GM13977 (cell line): ENCODE measurements at places on chromosomes 1 and 21.
A peak's percentile ranks its signal among the peaks of the same experiment; 100 is the strongest.

- DNase-seq, result no peak
These were observed 10.3 kb downstream of the DONSON start for GRCh38 chr21:33578214-33578613.

DNA sequence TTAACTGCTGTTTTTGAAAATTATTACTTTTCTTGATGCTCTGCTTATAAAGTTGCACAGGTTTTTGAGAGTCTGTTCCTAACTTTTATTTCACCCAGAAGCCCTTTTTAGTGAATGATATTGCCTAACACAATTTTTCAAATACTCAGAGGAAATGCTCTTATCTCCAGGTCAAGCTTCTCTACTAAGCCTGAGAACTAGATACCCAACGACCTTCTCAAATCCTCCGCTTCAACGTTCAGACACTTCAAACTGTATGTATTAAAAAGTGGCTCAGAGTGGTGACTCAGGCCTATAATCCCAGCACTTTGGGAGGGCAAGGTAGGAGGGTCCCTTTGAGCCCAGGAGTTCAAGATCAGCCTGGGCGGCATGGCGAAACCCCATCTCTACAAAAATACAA is 88.5 kb downstream of the ASH1L start:
- DNase-seq, result no peak

- no peak for DNase-seq
These were observed 19.1 kb downstream of the KLHL20 start for GRCh38 chr1:173733912-173734311.

GRCh38 chr1:239011382-239011781 is 375.0 kb upstream of the CHRM3 start:
- DNase-seq, result no peak

DNA sequence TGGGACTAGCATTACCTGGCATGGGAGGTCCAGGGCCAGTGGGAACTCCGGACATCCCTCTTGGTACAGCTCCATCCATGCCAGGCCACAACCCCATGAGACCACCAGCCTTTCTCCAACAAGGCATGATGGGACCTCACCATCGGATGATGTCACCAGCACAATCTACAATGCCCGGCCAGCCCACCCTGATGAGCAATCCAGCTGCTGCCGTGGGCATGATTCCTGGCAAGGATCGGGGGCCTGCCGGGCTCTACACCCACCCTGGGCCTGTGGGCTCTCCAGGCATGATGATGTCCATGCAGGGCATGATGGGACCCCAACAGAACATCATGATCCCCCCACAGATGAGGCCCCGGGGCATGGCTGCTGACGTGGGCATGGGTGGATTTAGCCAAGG is 45.8 kb downstream of the ACP6 start:
- DNase-seq, result no peak

DNA sequence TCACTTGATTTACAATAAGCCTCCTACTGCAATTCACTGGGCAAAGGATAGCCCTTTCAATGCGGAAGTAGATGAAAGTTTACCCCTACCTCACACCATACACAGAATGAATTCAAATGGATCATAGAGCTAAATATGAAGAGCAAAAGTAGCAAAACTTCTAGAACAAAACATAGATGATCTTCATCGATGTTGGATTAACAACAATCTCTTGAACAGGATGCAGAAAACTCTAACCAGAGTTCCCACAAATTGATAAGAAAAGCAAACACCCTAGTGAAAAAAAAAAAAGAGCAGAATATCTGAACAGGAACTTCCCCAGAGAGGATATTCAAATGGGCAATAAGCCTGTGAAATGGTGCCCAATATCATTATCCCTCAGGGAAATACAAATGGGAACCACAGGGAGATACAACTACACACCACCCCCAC is 1.9 kb upstream of the UBASH3A start:
- DNase-seq, result no peak

DNA sequence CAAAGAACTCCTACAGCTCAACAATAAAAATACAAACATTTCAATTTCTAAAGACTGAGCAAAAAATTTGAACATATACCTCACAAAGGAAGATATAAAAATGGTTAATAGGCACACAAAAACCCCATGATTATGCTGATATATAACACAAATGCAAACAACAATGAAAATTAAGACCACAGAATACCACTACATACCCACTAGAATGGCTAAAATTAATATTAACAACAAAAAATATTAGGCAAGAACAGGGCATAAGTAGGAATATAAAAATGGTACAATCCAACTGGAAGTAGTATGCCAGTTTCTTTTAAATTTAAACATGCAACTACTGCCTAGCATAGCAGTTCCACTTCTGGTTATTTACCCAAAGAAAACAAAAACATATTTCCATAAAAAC is 77.3 kb downstream of the CDC42BPA start:
- DNase-seq, result no peak

DNA sequence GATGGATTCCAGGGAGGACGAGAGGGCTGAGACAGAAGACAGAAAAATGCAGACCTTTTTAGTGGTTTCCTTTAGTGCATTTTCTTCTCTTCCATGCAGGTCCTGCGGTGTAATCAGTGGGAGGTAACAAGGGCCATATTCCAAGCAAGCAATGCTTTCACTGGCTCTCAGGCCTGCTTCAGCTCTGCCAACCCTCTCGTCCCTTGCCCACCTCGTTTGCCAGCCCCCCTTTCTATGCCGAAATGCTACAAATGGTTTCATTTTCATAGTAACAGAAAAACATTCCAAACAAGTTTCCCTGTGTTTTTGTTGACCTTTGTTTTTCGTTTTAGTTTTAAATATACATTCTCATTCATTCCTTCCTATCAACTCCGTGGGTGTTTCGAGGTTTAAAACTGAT is 443.1 kb downstream of the TTLL7 start:
- DNase-seq, result no peak

DNA sequence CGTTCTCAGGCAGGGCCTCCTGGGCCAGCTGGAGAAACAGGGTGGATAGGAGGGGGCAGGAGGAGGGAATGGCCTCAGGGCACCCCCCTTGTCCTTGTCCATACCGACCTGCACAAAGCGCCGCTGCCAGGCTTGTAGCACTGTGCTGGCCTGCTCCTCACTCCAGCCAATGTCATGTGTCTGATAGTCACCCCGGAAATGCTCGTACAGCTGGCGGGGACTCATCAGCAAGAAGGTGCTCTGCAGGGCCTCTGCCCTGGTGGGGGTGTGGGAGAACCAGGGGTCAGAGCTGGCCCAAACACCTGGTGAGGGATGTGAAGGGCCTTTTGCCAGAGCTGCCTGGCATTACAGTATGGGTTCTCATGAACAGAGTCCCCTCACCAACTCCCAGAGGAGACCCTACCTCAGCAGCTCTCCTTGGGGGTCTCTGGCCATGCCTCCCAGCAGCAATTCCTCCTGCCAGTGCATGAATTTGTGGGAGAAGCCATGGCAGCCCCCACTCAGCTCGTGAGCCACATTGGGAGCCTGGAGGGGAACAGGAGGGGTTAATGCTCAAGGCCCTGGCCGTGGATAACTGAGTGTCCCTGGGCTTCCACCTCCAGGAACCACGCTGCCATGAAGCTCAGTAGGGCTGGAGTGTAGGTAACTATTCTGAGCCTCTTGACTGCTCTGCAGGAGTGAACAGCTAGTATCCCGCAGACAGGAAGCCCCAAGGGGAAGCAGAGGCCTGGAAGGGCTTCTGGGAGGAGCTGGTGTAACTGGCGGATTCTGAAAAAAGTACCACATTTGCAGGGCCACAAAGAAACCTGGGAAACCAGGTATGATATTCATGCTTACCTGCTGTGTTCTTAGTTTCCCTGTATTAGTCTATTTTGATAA is 13.3 kb downstream of the PTCH2 start:
- no peak for DNase-seq

DNA sequence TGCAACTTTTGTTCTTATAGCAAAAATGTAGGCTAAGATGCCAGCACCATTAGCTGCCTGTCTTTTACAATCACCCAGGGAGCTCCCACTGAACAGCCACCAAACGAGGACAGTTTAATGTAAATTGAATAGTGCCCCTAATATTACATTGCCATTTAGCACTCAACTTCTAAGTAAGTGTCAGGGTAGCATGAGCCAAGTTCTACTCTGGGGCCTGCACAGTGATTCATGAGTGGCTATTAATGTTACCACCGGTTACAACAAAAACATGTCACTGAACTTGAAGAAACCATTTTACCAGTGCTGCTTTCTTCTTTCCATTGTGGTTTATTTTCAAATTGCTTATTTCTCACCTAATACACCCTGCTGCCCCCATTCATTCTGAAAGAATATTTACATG is 295.6 kb upstream of the RRP15 start:
- no peak for DNase-seq

GRCh38 chr1:228118040-228118439 is 8.9 kb upstream of the MRPL55 start:
- no peak for DNase-seq

DNA sequence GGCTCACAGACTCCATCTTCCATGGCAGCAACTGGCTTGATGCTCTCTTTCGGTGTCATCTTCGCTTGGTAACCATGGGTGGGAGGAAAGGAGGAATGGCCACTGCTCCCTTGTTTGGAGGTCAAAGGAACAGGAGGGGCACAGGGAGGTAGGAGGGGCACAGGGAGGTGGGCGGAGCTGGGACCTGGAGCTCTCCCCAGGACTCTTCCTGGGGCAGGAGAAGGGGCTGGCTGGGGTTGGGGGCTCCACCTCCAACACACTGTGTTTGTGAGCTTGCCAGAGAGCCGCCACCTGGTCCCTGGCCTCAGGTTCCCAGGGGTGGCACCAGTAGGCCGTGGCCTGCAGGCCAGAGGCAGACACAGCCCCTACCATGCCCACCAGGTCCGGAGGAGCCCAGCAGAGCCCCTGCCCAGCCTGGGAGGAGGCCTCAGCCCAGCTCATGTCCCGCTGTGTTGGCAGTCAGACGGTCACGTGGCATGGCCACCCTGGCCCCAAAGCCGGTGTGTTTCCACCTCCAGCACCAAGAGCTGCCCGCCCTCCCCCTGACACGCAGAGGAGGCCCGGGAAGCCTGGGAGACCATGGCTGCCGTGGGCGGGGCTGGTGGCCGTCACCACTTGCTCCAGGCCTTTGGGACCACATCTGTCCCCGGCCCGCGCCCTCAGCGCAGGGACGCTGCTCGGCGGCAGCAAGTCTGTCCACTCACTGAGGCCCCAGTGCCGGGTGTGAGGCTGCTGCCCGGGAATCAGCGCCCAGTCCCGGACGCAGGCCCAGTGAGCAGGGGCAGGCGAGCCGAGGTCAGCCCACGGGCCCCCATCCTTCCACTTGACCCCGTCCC is 73.9 kb downstream of the MORN1 start:
- DNase-seq, result no peak

DNA sequence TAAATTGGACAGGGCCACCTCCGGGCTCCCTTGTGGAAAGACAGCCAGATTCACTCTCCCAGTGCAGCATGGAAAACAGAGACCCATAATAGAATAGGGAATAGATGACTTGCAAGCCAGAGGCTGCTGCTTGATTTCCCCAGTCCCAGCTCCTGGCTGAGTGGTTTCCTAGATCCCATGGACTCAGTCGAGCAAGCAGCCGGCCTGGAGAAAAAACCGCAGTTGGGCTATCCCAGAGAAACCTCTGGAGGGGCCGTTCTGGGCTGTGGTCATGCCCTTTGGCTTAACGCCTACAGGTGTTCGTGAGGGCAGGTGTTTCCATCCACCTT is 61.7 kb downstream of the ELK4 start:
- DNase-seq, result no peak

DNA sequence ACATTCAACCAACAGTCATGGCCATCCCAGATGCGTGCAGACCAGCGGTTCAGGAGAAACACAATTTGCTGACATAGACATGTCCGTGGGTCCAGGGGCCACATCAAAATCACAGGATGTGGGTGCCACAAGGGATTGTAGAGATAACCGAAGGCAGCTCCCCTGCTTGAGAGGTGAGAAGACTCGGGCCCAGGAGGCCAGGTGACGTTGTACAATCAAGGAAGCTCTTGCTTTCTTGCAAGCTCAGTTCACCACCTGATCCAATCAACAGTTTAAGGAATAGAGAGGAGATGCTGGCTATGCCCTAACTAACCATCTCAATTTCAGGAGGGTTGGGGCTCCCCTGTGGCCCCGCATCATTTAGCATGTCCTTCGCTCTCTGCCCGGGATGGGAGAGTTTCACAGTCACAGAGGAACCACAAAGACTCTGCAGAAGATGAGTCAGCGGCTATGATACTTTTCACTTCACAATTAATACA is 19.5 kb downstream of the UBASH3A start:
- peak; percentile 55 for DNase-seq

DNA sequence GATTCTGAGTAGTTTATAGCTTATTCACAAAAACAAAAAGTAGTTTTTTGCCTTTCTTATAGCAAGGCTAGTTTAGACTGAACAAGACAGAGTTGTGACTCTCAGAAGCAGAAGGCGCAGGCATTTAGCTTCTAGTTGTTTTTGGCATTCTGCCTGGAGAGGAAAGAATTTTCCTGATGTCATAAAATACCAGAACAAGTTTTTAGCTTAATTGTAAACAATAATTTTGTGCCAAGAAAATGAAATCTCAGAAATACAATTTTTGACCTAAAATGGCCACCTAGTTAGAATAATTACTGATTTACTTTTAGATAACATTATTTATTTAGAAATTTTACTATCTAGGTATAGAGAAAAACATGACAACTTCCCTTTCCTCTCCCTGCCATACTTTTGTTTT is 1.0 kb downstream of the DNAJB4 start:
- no peak for DNase-seq

- no peak for DNase-seq
These were observed 90.1 kb upstream of the WDR26 start for GRCh38 chr1:224524679-224525078.

GRCh38 chr1:66132324-66132723 is 339.6 kb downstream of the PDE4B start:
- no peak for DNase-seq

DNA sequence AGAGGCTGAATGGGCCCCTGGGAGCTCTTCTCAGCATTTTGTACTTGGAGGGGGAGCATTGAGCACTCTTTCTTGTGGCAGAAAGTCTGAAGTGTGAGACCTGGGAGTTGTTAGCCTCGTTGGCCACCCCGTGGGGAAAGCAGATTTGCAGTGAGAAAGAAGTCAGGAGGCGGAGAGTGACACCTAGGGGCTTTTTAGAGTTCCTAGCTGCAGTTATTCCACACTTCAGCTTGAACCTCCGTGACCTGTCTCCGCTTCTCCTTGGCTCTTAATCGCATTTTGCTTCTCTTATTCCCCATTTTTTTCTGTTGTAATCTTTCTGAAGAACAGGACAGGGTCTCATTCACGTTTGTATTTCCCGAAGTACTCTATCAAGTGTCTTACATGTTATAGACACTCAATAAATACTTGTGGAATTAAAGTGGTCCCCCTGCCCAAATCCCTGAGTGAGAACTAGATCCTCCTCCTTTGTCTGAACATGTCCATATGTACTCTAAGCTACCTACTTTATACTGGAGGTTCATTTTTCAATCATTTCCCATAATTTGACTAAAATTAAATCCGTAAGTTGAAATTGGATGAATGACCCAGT is 14.5 kb upstream of the C1orf141 start:
- peak; percentile 68 for DNase-seq

GRCh38 chr1:94160811-94161210 is 39.9 kb upstream of the ABCA4 start:
- DNase-seq, result no peak

- no peak for DNase-seq
These were observed 141.8 kb upstream of the PBX1 start for GRCh38 chr1:164417016-164417704.
